Lung microvascular endothelial cell (primary cell): ENCODE measurements at places on chromosomes 5 and 9. TPM values are rescaled to one million over a fixed set of nuclear protein-coding genes. Genes with fewer than 3 reads are reported as not detected.

DNA sequence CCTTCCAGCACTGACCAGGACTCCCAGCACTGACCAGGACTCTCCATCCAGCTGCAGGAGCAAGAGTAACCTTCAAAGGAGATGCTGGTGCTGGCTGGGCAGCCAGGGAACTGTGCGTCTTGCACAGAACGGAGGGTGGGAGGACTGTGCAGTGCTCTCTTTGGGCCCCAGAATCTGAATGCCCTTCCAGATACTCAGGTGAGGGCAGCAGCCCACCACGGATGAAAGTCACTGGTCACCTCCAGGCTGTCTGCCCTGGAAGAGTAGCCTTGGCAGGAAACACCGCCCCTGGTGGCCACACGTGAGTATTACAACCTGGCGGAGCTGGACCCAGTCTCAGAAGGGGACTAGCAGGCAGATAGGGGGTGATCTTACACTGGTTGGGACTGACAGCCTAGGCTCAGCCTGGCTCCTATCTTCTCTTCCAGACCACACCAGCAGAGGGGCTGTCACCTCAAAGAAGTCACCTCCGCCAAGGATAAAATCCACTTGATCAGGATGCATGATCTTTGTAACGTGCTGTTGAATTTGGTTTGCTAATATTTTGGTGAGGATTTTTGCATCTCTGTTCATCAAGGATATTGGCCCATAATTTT, 4.8 kb upstream of the SARDH start:
- peak; percentile 76 for DNase-seq

The KIF3A gene
- total RNA-seq: 3.9 and 4.2 TPM in 2 replicates

The RAB3C gene
- total RNA-seq: under 0.01 and 0.22 TPM in 2 replicates

- DNase-seq: peak; percentile 74
These were observed 1.4 kb downstream of the MARCHF3 start for GRCh38 chr5:127028822-127029457.

DNA sequence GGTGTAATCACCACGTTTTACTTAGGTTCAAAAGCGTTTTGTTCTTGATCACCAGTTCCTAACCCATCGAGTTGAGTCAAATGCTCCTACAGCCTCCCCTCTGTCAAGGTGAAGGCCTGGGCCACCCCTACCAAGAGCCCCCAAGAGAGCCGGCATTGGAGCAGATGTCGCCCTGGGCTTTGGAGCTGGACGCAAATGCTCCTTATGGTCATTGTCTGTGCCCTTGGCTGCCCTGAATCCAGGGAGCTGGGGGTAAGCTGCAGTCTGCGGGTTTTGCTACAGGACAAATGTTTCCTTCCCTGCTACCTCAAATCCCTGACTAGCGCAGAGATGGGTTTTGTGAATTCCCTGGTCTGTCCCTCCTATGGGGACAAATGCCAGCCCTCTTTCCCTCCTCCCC, 4.9 kb downstream of the RNF183 start:
- DNase-seq: no peak

- no peak for DNase-seq
These were observed 115.6 kb downstream of the GPR21 start for GRCh38 chr9:123149067-123149466.
